ENCODE measurements at places on chromosomes 2 and 18.

DNA sequence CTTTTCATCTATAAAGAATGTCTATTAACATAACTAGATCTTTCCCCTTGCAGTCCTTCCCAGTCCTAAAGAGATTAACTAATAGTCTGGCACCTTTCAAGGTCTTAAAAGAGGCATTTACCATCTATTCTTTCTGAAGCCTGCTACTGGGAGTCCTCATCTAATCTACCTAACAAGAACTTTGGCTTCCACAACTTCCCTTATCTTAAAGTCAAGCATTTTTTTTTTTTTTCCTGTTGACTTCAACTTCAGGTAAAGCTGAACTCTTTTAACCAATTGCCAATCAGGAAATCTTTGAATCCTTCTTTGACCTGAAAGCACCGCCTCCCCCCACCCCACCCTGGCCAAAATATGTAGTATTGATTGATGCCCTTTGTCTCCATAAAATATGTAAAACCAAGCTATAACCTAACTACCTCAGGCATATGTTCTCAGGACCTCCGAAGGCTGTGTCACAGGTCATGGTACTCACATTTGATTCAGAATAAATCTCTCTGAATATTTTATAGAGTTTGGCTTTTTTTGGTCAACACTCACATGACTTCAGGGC lies 168.6 kb downstream of the PTPRM start:
- DNase-seq = no peak

- DNase-seq = no peak
Observed at GRCh38 chr2:240989451-240990265, 8.8 kb upstream of the SNED1 start.

- DNase-seq = no peak
Observed at GRCh38 chr2:121360566-121361300, 75.7 kb upstream of the TFCP2L1 start.

GRCh38 chr18:12315911-12316310 lies 7.9 kb downstream of the TUBB6 start:
- no peak for DNase-seq

DNA sequence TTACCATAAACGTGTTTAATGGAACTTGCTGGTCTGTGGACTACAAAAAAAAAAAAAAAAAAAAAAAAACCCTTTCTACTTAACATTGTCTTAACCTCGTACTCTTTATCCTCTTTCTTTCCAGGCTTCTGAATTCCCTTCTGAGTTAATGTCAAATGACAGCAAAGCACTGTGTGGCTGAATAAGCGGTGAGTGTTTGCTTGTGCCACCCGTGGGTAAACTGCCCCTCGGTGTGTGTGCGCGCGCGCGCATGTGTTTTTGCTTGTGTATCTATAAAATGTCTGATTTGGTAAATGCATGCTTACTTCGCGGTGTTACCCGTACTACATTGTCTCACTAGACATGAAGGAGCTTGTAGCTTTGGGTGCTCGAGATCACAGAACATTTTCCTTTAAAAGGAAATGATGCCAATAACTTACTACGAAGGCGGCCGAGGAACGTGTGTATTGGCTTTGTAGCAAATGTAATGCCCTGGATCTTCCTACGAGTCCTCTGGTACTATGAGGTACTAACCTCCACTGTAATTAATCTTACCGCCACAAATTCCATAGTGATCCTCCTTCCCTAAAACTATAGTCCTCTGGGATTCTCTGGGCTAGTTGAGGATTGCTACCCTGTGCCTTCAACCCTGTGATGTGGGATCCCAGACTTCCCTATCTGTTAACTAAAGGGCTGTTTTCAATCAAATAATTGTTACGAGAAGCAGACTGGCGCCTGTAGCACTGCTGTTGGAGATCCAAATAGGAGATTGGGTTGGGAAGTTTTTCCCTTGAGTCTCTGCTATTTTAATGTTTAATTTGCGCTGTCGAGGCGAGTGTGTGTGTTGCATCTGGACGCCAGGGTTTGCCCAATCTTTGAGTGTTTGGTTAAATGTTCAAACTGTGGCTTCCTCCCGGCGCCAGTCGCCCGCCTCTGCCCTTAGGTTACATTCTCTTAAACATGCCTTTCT lies 1.1 kb downstream of the ID2 start:
- DNase-seq = peak; percentile 32

- DNase-seq = no peak
Observed at GRCh38 chr2:88999365-88999764, 307.9 kb downstream of the RPIA start.

DNA sequence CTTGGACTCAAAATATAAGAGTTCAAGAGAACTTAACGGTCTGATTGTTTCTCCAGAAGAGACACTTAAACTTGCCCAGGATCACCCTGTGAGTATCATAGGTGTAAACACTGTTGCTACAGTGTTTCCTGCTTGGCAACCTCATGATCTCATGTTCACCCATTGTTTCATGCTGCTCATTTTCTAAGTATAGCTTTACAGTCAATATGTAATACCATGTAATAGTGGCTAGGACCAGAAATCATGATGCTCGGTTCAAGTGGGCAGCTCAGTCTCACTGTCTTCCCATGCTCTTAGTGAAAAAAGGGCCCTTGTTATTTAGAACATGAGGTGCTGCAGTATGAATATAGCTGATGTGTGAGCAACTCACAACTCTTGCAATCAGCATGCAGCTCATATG lies 157.5 kb downstream of the CERS6 start:
- DNase-seq = no peak

- no peak for DNase-seq
Observed at GRCh38 chr18:51171223-51171622, 26.3 kb downstream of the MEX3C start.

DNA sequence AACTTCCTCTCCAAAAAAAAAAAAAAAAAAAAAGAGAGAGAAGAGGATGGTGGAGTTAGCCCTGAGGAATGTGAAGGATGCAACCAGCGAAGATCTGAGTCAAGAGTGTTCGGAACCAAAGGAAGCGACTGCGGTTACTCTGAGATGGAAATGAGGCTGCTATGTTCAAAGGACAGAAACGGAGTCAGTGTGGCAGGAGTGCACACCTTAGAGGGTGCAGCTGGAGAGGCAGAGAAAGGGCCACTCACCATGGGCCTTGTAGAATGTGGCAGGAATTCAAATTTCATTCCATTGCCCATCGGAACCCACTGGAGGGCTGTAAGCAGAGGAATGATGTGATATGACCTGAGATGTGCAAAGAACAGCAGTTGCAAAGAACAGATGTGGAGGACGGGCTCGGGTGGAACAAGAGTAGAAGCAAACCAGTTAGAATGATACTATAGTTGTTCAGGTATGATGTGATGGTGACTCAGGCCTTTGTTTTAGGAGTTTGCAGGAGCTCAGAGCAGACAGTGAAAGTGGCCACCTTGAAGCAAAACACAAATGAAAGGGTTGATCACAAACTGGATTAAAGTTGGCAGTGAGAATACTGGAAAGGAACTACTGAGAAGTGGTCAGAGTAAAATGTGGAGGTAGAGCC lies 22.6 kb downstream of the ITGA6 start:
- DNase-seq = no peak

GRCh38 chr2:43676322-43677050 lies at the start of gene C1GALT1C1L:
Gene C1GALT1C1L (minus strand): TSS chr2:43676429. CDS start chr2:43676322, 107 bp downstream.
- DNase-seq = peak; percentile 11

DNA sequence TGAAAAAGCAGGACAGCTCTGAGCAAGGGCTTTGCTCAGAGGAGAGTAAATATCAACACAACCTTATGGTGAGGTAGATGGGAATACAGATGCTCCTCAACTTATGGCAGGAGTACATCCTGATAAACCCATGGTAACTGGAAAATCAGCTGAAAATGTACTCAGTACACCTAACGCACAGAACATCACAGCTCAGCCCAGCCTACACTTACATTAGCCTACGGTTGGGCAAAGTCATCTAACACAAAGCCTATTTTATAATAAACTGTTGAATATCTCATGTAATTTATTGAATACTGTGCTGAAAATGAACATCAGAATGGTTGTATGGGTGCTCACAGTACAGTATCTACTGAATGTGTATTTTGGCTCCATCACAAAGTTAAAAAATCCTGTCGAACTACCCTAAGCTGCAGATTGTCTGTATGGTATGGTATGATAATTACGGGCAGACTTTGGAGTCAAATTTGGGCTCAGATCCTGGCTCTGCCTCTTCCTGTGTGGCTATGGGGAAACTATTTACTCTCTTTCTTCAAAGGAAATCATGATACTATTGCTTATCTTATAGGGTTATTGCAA lies 120.3 kb upstream of the LYPD1 start:
- DNase-seq = no peak

GRCh38 chr2:161843936-161844335 lies 219.7 kb downstream of the SLC4A10 start:
- no peak for DNase-seq

- no peak for DNase-seq
Observed at GRCh38 chr2:134208825-134209224, 45.0 kb upstream of the MGAT5 start.

DNA sequence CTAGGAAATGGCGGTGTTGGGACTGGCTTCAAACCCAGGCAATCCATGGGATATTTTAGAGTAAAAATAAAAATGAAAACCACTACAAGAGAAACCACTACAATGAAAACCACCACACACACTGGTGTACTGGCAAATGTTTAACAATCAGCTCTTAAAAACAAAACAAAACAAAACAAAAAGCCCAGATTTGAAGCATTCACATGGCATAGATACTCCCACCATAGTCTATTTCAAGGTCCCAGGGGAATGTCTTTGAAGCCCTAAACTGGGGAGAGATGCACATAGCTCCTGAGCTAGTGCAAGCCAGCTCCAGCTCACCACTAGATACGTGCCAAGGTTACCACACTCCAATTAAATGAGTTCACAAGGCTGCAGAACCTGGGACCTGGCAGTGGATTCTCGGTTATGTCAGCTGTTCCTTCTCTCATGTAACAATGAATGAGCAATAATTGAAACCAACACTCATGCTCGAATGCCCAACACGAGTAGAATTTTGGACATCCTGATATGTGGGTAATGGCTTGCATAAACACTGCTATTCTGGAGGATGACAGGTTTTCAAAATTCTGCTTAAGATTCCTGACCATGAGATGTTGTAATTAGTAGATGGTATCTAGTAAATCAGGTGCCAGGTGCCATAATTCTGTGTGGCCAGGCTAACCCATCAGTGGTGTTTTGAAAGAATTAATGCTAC lies 102.2 kb downstream of the OSBPL6 start:
- DNase-seq = no peak

- no peak for DNase-seq
Observed at GRCh38 chr2:176814740-176815367, 397.7 kb upstream of the HNRNPA3 start.

DNA sequence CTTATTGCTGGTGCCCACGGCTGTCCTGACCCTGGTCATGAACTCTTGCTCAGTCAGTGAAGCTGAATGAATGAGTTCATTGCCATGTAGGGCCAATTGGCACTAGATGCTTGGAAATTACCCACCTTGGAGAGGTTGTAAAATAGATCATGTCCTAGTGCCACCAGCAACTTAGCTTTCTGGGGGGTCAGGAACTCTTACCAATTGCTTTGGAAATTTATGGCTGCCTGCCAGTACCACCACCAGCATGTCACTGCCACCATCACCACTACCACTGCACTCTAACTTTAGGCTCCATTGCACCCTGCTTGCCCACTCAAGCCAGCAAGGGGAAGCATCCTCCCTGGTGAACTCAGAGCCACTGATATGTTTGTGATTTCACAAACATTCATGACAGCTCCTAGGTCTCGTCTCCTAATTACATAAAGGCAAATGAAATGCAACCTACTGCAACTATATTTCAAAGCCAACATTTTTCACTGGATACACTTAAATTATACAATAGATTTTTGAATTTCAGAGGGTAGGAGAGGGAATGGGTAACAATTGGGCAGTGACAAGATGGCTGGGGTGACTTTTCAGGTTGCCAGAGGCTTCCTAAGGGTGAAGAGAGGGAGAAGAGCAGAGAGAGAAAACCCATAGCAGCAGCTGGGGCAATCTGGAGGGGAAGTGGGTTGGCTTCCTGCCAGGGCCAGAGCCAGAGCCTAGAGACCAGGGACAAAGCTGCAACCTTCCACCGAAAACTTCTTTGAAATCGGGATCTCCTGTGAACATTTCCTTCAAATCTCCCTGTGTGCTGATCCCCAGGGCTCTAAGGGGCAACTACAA lies 3.5 kb upstream of the EMILIN1 start:
- peak; percentile 50 for DNase-seq

DNA sequence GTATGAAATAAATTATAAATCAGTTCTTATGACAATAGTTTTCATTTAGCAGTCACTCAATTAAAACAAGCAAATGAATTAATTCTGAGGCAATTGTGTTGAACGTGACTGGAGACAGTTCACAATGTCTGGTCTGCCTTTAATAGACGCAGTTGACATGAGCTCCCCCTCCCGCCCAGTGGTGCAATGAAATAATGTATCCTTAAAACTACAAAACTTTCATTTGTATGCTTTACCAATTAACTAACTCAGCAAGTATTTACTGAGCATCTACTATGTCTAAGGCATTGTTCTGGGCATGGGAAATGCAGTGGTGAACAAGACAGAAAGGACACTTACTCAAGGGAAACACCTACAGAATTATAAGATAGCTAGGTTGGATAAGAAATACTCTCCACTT lies 3.5 kb upstream of the DSC2 start:
- no peak for DNase-seq

DNA sequence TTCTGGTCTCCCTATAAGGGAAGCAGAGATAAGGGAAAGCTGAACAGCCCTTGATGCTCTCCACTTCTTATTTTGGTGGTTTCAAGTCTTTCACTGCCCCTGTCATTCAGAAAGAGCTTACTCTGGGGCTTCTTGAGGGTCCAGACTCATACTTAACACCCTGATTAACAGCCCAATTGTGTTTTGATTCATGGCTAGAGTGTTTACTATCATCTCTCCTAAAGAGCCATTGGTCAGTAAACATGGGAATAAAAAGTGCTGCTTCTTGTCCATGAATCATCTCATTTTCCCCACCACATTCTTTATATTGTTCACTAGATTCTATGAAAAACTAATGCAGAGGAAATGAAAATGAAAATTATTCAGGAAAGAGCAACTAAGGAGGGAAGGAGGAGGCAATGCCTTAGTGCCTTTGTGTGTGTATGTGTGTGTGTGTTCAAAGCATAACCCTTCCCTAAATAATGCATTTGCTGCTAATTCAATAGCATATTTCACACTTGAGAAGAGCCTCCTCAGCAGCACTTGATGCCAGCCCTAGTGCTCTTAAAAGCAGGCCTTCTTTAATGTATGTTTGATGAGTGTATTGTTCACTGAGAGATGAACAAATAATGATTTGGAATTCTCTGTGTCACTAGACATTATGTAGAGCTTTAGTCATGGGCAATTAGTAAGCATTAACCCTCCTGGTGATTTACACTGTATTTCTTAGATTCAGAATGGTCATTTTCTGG lies 63.5 kb downstream of the DCC start:
- DNase-seq = no peak

- no peak for DNase-seq
Observed at GRCh38 chr2:173874003-173874893, 90.9 kb downstream of the SP3 start.

DNA sequence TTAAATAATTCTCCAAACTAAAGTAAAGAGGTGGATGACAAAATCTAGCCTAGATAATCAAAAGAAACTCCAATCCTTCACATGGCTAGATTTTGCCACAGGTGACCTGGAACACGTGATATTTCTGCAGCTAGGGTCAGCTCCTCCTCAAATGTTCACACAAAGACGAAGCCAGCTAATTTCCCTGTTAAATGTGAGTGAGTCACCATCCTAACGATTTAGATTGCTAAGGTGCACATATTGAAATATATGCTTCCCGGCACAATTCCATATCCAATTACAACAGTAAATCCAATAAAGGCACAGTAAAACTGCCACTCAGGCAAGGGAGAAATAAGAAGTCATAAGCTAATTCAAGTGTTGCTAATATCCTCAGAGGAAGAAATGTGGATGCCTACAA lies 28.7 kb downstream of the IKZF2 start:
- no peak for DNase-seq
